ENCODE measurements at places on chromosomes 4 and X. TPM values are rescaled to one million over a fixed set of nuclear protein-coding genes. Genes with fewer than 3 reads are reported as not detected.

PCDH11X gene
- not detected for polyA plus RNA-seq

GAGE13 gene
- not detected for polyA plus RNA-seq

DNA sequence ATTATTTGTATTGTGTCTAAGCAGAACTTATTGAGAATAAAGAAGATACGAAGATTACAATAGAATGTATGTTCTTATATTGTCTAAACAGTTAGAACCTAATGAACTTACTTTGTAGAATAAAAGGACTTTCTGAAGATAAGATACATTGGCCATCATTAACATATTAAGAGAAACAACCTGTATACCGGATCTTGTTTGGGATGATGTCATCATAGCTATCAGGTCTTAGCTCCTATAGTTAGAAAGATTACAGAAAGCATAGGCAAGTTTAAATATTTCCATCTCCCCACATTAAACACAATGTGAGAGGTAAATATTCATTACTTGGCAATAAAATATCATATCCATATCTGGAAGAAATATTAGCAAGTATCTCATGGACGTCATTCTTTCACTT, 282.3 kb downstream of the PACRGL start:
- no peak for DNase-seq

PABPC1L2B gene
- polyA plus RNA-seq: not detected

PAGE1 gene
- not detected for polyA plus RNA-seq

DNA sequence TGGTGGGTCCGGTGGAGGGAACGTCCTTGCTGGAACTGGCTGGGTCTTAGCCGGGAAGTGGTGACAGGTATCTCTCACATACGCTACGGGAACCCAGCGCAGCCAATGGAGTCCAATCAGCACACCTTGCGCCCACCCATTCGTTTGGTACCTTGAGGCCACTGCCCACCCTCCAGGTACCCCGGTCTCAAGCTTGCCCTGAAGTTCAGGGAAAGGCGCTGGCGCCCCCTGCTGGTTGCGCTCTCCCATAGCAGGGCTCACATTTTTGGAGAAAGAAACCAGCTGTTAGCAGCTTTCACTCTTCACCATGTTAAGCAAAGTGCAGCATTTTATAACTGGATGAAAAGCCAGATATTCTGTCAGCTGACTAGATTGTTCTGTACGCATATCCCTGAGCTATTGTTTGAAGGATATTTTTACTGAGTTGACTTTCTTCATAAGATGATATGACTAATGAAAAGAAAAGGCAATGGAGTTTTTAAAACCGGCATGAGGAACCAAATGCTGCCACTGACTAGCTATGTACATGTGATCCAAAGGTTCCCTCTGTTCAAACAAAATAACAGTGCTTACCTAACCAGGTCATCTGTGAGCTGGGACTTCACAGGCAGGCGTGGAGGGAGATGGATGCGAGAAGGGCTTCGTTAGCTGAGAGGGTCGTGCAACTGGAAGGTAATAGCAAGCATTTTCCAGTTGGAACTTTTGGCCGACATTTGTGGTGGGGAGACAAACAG, 43.7 kb downstream of the OTOP1 start:
- no peak for DNase-seq

DNA sequence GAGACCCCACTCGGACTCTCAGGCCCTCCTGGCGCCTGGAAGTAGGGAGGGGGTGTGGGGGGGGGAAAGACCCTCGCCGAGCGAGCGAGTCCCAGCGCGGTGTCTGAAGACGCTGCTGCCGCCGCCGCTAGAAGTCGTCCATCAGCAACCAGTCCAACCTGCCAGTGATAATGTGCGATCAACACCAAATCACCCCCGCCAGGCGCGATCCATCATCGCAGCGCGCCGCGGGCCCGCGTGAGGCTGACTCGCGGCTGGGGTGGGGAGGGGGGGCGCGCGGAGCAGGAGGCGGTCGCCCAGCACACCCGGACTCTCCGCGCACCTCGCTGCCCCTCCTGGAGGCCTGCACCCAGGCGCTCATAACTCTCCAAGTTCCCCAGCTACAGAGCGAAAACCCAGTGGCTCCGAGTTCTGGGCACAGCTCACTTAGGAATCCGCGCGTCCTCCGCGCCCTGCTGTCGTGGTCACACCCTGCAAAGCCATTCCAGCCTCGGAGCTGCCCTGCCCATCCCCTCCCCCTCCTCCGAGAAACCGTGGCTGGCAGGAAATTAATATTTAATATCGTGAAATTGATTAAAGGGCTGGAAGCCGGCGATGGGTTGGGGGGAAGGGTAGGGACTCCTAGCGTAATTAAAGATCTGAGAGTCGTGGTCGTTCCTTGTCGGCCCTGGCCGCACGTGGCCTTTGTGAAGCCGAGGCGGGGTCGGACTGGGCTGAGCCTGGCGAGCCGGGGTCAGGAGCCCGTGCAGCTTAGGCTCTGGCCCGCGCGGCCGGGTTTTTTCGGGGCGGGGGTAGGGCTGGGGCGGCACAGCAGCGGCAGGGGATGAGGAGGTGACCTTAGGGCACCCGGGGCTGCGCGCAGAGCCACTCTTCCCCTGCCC, 58.1 kb upstream of the BCOR start:
- DNase-seq: no peak

DNA sequence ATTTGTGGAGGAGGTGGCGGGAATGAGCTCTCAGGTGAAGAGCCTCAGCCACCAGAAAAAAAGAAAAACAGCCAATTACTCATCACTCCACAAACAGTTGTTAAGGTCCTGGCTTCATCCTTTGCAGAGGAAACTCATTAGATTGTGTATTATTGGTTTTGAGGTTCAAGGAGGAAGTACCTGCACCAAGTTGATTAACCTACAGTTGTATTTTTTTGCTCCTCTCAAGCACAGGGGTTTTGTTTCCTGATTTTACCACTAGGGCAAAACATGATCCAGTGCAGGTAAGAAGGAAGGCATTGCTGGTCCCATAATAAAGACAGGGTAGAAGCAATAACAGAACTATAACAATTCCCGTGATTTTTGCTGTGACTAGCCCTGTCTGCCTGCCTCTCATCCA, 84.0 kb upstream of the QRFPR start:
- no peak for DNase-seq

- DNase-seq: no peak
Measured at GRCh38 chr4:81494031-81494431, 22.3 kb upstream of the RASGEF1B start.

RBM3 gene
- polyA plus RNA-seq: 295 TPM
